ENCODE measurements at places on chromosomes 11 and 22.
A peak's percentile ranks its signal among the peaks of the same experiment; 100 is the strongest.

GRCh38 chr11:64760759-64761420, 1.1 kb upstream of the PYGM start:
- peak; percentile 26 for DNase-seq

DNA sequence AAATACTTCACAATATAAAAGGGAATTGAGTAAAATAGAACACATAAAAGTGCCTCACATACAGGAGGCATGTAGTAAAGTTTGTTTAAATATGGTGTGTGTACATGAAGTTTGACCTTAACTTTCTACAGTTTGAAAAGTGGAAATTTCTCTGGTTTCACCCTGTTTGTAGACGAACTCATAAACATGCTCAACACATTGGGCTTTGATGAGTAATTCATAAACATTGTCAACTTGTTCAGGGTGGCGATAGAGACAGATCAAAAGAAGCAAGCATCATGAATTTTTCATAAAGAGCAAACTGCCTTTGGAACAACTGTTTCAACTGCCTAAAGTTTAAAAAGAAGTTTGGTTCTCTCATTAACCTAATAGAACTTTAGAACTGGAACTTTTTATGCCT, 9.1 kb downstream of the SLN start:
- no peak for DNase-seq

DNA sequence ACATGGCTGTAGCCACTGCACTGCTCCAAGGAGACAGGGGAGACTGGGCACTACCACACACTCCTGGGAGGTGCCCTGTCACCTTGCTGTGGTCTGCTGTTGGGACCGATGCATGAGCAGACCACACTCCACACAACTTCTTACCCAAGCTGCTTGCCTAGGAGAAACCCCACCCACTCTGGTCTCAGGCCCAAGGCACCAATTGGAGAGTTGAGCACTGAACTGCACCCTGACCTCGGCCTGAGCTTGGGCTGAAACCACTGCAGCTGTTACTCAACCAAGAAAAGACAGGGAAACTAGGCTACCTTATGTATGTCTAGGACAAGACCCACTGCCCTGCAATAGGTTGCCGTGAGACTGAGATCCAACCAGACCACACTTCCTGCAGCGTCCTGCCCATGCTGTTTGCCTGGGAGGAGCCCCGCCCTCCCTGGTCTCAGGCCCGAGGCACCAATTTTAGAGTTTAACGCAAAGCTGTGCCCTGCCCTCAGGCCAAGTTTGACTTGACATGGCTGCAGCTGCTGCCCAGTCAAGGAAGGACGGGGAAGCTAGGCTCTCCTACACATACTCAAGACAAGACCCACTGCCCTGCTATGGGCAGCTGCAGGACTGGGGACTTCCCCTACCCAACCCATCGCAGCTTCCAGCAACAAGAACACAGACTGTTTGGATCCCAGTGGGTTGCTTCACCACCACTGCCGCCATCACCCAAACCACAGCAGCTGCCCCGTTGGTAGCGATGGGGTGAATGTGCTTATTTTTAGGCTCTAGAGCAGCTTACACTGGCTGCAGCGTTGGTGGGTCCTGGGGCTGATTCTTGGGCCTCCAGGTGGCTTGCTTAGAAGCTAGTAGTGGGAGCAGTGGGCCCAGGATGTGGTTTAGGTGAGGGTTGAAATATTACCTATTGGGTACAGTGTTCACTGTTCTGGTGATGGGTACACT, 66.8 kb downstream of the BRD1 start:
- no peak for DNase-seq

DNA sequence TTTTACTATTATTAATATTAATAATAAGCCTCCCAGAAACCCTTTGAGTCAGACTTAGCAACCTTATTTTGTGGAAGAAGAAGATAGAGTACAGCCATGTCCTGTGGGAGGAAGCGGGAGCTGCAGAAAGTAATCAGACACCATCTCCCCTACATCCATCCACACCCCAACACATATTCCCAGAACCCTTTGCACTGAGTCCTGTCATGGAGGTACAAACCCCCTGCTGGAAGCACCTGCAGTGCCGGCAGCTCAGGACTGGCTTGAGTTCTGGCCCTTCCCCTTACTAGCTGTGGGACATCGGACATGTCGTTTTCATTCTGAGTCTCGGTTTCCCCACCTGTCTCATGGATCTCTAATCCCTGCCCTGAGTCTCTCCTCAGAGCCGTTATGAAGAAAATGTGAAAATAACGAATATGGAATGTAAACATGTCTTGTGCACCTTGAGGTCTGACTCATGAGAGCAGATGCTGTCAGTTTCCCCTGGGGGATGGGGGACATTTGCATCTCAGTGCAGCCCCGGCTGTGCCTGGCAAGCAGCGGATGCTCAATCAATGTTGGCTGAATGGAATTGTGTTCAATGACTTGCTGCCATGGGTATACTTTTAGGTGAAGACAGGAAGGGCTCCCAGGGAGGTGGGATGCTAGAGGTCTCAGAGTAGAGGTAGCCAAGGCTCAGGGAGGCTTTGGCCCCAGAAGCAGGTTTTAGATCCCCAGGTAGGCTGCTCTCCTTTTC, 45.4 kb downstream of the TP53I11 start:
- DNase-seq: no peak

DNA sequence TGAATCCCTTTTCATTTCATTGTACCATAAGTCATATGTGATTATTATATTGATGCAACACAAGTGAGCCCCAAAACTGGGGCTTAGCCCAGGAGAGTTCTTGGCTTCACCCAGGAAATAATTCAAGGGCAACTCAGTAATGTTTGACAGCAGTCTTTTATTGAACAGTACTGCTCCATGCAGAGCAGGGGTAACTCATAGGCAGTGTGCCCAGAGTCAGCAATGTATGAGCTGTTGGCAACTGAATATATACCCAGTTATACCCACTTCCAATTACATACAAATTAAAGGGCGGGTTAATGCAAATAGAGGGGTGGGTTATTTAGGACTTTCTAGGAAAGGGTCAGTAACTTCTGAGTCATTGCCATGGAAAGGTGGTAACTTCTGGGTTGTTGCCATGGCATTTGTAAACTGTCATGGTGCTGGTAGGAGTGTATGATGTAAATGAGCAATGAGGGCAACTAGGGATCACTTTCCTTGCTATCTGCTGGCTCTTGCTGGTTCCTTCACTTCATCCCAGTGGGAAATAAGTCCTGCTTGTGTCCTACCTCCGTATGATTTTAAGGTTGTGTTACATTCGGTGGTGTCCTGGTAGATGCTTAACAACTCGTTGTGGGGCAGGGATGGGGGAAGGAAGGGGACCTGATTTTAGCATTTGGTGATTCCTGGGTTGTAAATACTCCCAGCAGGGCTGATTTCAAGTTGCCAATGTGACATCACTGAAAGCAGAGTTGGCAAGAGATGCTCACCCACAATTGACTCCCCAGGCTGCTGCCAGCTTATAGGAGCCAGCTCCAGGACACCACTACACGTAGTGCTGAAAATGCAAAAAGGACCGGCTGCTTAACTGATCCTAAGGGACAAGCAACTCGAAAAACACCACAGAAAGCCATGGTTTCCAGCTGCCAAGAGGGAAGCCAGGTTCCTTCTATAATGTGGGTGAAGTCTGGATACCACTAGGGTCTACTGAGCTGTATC, 70.1 kb downstream of the SYT9 start:
- DNase-seq: no peak

DNA sequence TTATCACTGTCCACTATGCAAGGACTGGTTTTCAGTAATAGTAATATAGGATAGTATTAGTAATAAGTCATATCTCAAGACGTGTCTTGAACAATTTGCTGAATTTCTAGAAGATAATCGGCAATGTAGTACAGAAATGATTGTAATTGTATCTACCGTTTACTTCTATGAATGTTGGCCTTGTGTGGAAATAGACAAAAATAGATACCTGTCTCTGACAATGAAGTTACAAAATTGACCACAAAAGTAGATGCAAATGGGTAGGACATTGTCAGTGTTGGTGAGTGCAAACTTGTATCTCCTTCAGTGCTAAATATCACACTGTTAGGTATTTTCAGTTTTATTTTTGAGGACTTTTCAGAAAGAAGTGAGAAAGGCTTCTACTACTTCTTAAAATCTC, 43.1 kb downstream of the SVIP start:
- DNase-seq: no peak

- DNase-seq: no peak
Observed at GRCh38 chr11:34899633-34900016, 16.6 kb downstream of the APIP start.

- no peak for DNase-seq
Observed at GRCh38 chr11:17423533-17424310, 35.3 kb upstream of the KCNJ11 start.

- no peak for DNase-seq
Observed at GRCh38 chr11:97158243-97158642, 768.4 kb downstream of the JRKL start.

- no peak for DNase-seq
Observed at GRCh38 chr11:77191823-77192495, 63.9 kb downstream of the MYO7A start.

- no peak for DNase-seq
Observed at GRCh38 chr22:41127451-41127850, 35.1 kb downstream of the EP300 start.

GRCh38 chr22:31125521-31126117, 2.9 kb downstream of the INPP5J start:
- DNase-seq: no peak

DNA sequence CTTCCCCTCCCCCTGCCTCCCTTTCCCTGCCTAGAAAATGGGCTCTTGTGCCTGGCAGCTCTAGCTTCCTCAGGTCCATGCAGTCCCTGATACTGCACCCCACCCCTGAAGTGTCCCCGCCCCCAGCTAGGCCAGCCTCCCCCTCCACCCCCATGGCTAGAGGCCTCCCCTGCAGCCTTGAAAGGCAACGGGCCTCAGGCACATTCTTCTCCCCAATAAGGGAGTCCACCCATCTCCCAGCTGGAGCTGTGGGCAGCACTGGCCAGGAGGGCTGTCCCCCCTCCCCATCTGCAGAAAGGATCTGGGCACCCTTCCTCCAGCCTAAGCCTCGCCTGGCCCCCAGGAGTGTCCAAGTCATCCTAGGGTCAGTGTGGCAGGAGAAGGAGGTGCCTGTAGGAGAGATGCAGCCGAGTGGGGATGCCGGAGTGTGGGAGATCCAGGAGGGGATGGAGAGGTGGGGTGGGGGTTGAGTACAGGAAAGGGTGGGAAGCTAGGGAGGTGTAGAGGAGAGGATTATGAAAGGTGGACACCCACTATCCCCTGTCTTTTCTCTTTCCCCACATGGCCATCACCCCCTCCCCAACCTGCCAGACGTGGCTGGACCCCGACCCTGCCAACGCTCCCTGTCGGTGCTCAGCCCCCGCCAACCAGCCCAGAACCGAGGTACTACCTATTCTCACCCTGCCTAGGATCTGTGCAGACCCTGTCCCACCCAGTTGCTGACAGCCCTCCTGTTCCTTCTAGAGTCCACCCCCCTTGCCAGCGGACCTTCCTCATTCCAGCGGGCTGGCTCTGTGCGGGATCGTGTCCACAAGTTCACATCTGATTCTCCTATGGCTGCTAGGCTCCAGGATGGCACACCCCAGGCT, 9.3 kb downstream of the SMTN start:
- DNase-seq: no peak

DNA sequence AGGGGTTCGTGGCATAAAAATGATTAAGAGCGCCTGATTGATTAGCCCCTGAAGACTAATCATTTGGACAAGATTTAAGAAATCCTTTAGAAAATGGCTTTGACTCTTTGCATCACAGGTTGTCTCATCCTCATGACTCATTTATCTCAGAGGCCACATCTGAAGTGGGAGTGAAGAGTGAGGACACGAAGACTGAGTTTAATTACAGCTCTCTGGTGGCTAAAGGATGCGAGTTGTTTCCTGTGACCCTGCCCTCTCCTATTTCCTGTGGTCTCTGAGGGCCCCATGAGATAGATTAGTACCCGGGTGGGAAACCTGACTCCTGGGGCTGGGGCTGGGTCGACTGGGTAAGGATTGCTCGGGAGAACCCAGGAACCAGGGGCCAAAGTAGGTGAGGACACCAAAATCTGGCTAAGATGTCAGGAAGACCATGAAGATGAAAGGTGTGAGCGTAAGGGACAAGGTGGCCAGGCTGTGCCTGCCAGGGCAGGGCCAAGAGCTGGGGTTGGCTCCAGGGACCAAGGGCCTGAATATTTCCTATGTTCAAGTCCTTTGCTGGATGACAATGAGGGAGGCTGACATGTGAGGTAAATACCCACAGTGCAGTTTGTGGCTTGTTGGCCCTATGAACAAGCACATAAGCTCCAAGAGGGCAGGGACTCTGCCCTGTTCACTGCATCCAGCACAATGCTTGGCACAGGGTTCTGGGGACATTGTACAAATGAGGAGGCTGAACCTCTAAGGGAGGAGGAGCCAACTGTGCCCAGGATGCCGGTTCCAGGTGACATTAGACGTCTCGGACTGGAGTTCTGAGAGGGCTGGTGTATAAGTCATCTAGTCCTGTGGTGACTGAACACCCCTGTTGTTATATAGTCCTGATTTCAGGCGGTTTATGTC, 3.6 kb downstream of the OTOG start:
- DNase-seq: no peak

DNA sequence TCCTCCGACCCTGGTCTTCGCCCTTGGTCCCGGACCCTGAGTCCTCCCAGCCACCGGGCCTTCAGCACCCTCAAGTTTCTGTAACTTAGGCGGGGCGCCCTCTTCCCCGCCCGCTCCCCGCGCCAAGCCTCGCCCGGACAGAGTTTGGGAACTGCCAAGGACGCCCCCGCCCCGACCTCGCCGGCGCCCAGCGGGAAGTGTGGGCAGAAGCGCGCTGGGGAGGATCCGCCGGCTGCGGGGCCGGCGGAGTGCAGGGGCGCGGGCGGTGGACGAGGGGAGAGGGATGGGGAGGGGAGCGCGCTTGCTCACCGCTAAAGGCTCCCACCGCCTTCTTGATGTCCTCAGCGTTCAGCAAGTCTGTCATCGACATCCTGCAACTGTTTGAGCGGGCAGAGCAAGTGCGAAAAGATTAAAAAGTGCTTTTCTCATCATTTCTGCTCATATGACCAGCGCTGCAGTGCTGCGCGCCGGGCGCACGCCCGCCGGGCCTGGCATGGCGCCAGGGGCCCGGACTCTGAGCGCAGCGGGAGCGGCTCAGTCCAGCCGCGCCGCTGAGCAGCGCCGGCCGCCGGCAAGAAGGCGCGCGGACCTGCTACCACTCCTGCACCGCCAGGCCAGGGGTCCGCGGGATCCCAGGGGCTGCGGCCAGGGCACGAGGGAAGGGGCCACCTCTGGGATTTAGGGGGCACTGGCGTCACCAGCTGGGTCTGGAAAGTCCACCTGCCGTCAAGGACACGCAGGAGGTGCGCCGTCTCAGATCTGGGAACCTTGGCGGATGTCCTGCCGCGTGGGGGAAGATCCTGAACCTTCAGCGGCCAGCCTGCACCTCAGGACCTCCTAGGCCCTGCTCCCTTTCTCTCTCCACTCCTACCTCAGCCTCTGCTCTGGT, at the start of gene PVALB:
Gene PVALB (minus strand): TSS at position 400 of the 889 bp plus-strand sequence. CDS start 30 bp downstream, at position 370.
- peak; percentile 65 for DNase-seq

GRCh38 chr11:37450613-37451012, 852.6 kb upstream of the RAG2 start:
- DNase-seq: no peak

DNA sequence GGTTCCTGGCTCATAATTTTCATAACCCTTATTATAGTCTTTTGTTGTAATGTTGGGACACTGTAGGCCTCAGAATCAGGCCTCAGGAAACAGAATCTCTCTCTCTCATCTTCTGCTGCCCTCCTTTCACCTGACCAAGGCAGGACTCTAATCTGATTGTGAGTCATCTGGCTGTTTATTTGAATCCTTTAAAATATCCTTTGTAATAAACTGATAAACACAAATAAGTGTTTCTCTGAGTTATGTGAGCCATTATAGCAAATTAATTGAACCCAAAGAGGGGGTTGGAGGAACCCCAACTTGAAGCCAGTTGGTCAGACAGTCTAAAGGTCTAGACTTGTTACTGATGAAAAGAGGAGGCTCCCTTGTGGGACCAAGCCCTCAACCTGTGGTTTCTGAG, 30.6 kb downstream of the ACER3 start:
- no peak for DNase-seq

- DNase-seq: no peak
Observed at GRCh38 chr11:128053981-128054931, 533.1 kb downstream of the ETS1 start.
